ENCODE measurements at places on chromosomes 5 and 9.

GRCh38 chr9:76985581-76985980, 33.9 kb upstream of the FOXB2 start:
- no peak for DNase-seq

DNA sequence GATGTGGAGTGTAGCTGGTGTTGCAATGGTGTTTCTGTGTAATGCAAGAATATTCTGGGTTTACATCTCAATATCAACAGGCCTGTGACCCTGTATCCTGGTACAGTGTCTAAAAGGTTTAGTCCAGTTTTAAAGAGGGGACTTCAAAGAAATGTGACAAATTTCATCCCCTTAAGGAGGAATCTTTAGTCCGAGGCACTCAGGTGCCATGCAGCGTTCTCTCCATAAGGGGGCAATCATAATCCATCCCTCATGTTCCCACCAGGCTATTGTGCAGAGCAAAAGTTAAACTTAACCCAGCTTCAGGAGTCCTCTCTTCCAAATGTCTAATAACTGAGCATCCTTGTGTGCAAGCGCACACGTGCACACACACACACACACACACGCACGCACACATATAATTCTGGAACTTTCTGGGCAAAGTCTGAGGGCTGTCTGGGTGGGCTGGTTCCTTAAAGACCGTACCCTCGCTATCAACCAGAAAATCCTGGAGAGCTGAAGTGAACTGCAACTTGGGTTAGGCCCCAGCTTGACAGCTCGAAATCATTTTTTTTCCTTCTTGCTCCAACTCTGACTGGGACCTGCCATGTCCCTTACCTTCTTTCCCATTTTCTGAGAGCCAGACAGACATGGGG, 46.0 kb downstream of the CRB2 start:
- no peak for DNase-seq

DNA sequence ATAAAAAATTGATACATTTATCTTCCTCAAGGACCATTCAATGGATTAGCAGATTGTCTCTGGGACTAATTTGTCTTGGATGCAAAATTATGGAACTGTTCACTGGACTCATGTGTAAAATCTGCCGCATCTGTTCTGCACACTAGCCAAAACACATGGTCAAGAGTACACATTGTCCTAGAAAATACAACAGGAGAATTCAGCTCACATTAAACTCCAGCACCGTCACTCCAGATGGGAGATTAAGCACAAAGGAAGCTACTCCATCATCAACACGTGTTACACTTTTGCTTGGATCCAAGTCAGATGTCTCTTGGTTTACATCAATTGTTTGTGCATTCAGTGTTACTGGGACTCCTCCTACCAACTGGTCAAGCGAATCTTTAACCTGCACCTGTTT, 28.8 kb downstream of the C5 start:
- DNase-seq = no peak

DNA sequence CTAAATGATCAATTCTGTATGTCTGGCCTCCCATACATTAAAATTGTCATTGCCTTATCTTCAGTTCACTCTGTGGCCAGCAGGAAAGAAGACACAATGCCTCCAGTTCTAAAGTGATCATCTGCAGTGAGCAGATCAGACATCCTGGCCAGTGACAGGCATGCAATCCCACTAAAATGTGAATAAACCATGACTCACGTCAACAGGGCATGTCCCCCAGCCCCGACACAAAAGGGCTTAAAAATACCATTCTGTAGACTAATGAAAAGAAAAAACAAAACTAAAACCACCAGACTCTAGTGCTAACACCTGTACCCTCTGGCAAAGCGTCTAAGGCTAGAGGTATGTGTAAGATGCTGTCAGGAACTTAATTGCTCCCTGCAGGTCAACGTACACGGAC, 38.5 kb downstream of the DDX31 start:
- no peak for DNase-seq

- DNase-seq = no peak
These were observed 276.7 kb downstream of the AUH start for GRCh38 chr9:91084896-91085516.

- DNase-seq = no peak
These were observed 159.2 kb downstream of the SNX18 start for GRCh38 chr5:54676481-54677340.

DNA sequence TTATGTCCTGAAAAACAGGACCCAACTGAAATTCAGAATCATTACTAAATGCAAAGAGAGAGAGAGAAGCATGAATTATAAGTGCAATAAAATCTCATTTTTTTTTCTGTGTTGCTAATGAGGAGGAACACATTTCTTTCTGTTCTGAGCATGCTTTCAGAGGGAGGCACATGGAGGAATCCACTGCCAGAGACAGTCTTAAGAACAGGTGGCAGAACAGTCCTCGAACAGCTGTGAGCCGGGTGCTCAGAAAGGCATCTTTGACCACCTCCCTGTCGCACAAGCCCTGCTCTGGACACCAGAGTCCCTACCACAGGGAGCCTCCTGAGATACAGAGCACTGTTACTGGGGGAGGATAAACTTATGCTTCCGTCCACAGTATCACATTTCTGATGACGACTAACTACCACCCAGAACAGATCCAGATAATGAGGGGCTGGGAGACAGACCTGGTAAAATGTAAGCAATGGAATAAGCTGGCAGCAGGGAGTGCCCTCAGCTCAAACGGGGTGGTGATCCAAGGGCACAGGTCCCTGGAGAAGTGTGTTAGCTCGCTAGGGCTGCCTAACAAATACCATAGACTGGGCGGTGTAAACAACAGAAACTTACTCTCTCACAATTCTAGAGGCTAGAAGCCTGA, 134.0 kb downstream of the SLC1A3 start:
- no peak for DNase-seq

GRCh38 chr5:130601-131131, 38.7 kb downstream of the PLEKHG4B start:
- no peak for DNase-seq

DNA sequence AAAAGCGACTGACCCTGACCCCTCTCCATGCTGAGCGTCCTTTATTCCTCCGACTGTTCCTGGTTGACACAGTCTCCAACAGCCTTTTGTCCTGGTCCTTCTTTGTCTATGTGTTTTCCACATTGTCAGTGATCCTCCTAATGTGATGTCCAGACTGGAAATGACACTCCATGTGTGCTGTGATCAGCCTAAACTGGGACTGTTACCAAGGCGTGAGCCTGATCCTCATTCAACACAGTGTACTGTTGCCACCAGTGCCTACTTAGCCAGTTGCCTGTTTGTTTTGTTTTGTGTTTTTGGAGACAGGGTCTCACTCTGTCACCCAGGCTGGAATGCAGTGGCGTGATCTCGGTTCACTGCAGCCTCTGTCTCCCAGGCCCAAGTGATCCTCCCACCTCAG, 192.1 kb downstream of the GOLPH3 start:
- DNase-seq = no peak

- no peak for DNase-seq
These were observed 666 bp downstream of the PPARGC1B start for GRCh38 chr5:149730620-149731331.

DNA sequence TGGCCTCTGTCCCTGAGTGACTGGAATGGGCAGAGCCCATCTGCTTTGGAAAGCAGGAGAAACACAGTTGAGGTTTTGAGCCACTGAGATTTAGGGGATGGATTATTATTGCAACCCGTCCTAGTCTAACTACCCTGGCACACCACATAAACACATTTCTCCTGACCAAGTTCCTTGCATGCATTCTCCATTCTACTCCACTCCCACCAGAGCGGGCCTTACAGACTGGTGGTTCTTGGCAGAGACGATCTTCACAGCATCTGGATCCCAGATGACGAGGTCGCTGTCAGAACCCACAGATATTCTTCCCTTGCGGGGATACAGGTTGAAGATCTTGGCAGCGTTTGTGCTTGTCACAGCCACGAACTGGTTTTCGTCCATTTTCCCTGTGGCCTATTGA, 111.0 kb downstream of the DPYSL3 start:
- no peak for DNase-seq

- no peak for DNase-seq
These were observed 24.0 kb downstream of the ENC1 start for GRCh38 chr5:74616236-74617146.

GRCh38 chr5:119385536-119386128, 29.8 kb downstream of the TNFAIP8 start:
- no peak for DNase-seq

GRCh38 chr9:2622461-2623287, 1.1 kb downstream of the VLDLR start:
- DNase-seq = no peak

- DNase-seq = no peak
These were observed 116.2 kb downstream of the MPDZ start for GRCh38 chr9:13163287-13163686.

DNA sequence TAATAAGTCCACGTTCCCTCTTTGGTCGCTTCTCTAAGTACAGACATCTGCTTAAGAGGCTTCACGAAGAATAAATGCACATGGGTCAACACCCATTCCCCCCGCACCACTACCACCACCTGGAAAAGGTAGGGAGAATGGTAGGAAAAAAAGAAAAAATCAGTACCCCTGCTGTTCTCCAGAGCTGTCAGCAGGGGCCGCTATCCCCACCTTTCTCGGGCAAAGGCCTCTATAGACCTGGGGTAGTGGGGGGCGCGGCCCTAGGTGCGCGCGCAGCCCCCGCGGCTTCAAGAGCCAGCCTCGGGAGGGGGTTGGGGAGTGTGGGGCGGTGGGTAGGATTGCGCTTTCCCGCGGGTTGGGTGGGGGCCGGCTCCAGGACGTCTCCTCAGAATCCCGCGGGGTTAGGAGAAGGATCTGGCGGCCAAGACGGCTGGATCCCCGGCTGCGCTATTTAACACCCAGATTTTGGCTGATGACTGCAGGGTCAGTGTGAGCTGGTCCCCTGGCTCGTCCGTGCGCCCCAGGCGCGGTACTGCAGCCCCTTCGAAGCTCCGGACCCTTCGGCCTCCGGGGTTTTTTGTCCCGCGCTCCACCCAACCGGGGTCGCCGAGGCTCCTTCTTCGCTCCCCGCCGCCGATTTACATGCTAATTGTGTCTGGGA, 1.6 kb upstream of the SEMA6A start:
- DNase-seq = no peak

- no peak for DNase-seq
These were observed 282.9 kb upstream of the ANKRD55 start for GRCh38 chr5:56516035-56516434.

- DNase-seq = no peak
These were observed 189.6 kb downstream of the COX7C start for GRCh38 chr5:86807046-86808031.

- DNase-seq = no peak
These were observed 29.2 kb upstream of the SEMA4D start for GRCh38 chr9:89527084-89527483.

GRCh38 chr5:1765141-1765879, 34.3 kb downstream of the MRPL36 start:
- DNase-seq = no peak

- no peak for DNase-seq
These were observed 6.8 kb upstream of the TRIM41 start for GRCh38 chr5:181215997-181216989.

All from HS-27A (cell line).